ENCODE measurements at places on chromosomes 2 and 18. TPM values are rescaled to one million over a fixed set of nuclear protein-coding genes. Genes with fewer than 3 reads are reported as not detected.

Gene PID1
- total RNA-seq: not detected

Gene ECEL1
- not detected for total RNA-seq

Gene LHCGR
- total RNA-seq: not detected

Gene ANKRD44
- 142 TPM for total RNA-seq

Gene REG3A
- not detected for total RNA-seq

DNA sequence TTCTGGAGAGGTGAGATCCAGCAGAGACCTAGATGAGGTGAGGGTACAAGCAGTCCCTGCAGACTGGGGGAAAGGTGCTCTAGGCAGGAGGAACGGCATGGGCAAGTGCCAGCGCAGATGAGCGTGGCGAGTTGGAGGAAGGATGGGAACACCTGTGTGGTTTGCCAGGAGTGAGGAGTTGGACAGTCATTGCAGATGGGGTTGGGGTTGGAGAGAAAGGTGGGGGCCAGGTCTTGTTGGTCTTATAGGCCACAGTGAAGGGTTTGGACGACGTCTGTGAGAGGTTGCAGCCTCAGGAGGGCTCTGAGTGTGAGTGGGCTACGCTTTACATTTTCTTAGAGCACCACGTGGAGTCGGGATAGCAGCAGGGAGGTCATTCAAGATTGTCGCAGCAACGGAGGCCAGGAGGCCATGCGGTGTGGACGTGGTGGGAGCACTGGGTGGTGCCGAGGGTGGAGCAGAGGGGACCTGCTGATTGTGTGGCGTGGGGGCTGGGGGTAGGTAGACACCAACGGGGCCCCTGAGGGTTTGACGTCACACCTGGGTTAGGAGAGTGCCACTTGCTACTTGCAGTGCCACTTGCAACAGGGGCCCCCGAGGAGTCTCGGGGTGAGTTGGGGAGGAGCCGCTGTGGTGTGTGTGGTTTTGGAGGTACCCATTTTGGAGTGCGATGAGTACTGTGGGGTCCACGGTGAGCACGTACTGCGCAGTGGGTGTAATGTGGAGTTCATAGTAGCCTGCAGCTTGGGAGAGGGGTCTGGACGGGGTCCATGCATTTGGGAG lies 66.2 kb downstream of the LPIN1 start:
- H3K4me3 ChIP-seq: no peak overlapping the region
- H3K27ac ChIP-seq: no peak overlapping the region
- DNase-seq: no peak
- H3K4me1 ChIP-seq: no peaks in the 10 kb centered on the region
- H3K27me3 ChIP-seq: no peaks in the 10 kb centered on the region

DNA sequence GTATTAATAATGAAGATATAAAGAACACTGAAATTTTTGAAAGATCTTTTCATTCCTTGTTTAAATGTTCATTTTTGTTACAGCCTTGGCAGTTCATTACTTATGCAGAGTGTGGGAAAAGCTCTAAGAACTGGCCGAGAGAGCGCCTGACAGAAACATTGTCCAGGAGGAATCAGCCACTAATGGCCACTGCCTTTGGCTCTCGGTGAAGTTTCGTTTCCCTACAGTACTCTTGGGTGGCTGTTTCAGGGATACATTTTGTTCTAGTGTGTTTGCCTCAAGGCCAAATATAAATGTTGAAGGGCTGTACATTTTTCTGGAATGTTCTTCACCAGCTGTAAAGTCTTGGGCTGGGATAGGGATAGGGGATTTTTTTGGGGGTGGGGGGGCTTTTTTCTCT lies 10.7 kb downstream of the SPTBN1 start:
- no peak overlapping the region for H3K27ac ChIP-seq
- no peaks in the 10 kb centered on the region for H3K4me1 ChIP-seq
- H3K36me3 ChIP-seq: no peaks in the 10 kb centered on the region
- no peaks in the 10 kb centered on the region for H3K27me3 ChIP-seq
- DNase-seq: no peak

DNA sequence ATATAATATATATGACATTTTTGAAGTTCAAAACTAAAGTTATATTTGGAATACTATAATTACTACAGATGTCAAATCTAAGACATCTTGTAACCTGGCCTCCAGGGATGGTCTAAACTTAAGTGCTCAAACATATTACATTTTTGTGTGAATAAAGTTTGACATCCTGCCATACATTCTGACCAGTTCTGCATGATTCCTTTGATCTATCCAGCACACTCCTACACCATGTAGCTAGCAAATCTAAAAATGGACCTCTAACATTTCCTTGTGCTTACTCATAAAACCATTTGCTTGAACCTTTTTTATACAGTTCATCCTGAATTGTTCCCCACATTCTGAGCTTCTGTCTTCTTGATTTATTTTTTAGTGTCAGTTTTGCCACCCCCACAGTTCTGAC lies 294.3 kb upstream of the ZNF804A start:
- H3K4me3 ChIP-seq: no peak overlapping the region
- no peaks in the 10 kb centered on the region for H3K36me3 ChIP-seq
- no peak for DNase-seq

DNA sequence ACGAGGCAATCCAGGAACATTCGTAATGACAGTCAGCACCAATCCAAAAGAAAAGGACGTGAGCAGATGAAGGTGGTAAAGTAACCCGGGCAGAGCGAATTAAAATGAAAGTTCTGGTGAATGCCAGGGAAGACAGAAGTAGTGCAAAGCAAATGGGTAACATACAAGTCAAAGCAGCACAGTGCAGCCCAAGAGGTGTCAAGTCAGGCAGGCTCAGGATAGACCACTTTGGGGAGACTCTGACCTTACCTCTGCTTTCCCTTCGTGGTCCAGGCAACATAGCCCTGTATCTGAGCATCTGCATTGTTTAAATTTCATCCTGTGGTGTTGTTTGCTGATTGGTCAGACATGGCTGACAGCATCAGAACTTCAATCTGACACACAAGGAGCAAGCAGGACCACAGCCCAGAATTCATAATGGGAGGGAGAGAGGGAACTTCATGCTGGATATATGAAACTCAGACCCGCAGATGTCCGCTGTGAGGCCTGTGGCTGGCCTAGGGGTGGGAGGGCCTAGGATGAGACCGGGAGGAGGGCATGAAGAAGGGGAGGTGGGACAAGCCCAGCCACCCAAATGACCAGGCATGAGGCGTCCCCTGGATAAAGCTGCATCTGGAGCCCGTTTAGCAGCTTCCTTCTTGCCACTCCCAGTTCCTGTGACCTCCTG lies 285.7 kb downstream of the TCF4 start:
- H3K36me3 ChIP-seq: no peaks in the 10 kb centered on the region
- H3K4me1 ChIP-seq: no peaks in the 10 kb centered on the region
- H3K27me3 ChIP-seq: no peaks in the 10 kb centered on the region
- H3K4me3 ChIP-seq: no peak overlapping the region

- H3K27me3 ChIP-seq: no peaks in the 10 kb centered on the region
- H3K27ac ChIP-seq: no peak overlapping the region
- no peaks in the 10 kb centered on the region for H3K36me3 ChIP-seq
- no peak overlapping the region for H3K4me3 ChIP-seq
Observed at GRCh38 chr18:21389903-21390302, 147.9 kb downstream of the GREB1L start.

DNA sequence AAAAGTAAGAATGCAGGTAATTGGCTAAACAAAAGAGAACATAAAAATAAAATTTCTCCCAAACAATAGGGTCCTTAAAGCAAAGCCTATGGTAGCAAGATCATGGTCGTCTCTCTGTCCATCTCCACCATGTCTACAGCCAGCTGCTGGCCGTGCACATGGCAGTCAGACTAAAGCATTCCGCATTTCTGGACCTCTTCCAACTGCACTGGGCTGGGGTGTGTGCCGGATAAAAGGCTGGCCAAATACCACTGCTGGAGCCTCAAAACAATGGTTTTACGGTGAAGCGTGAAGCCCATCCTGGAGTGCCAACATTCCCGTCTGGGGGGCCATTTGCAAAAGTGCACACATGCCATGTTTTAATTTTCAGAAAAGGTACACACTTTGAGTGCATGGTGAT lies 74.8 kb upstream of the PIEZO2 start:
- H3K4me3 ChIP-seq: no peak overlapping the region
- no peaks in the 10 kb centered on the region for H3K27me3 ChIP-seq
- H3K4me1 ChIP-seq: no peaks in the 10 kb centered on the region
- no peak overlapping the region for H3K27ac ChIP-seq

DNA sequence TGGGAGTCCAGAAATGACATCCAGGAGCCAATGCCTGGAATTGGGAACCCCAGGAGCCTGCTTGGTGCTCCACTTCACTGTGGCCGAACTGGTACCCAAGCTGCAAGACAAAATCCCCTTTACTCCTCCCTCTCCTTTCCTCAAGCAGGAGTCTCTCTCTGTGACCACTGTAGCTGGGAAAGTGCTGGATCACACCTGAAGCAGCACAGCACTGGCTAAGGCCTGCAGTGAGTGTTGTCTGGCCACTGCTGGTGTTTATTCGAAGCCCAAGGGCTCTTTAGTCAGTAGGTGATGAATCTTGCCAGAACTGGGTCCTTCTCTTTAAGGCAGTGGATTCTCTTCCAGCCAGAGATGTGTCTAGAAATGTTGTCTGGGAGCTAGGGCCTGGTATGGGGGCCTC lies 26.4 kb downstream of the STPG4 start:
- no peak for DNase-seq
- no peak overlapping the region for H3K27ac ChIP-seq
- no peaks in the 10 kb centered on the region for H3K27me3 ChIP-seq
- H3K36me3 ChIP-seq: no peaks in the 10 kb centered on the region
- no peak overlapping the region for H3K4me3 ChIP-seq

DNA sequence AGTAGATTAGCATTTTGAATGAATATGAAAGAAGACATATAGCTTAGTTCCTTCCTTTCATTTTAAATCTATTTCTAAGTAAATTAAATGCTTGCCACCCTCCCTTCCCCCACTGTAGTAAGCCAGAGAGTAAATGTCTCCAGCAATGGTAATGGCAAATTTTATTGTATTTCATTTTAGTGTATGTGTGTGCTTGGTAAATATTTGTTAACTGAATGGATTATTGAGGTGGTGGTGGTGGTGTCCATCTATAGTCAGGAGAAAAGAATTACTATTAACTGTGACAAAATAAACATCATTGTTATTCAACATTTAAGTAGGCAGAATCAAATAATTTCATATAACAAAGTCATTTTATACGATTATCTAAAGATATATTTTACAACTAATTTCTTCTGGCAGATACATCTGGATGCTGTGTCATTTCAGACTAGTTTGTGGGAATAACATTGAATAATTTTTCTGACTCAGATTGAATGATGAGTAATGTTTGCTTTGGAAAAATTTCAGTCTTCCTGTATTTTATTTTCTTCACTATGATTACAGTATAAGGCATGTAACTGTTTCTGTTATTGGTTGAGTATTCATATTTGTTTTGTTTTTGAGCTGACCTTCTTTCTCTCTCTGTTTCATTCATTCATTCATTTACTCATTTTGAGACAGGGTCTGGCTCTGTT lies 18.3 kb downstream of the ASXL3 start:
- DNase-seq: no peak
- H3K4me1 ChIP-seq: no peaks in the 10 kb centered on the region
- H3K36me3 ChIP-seq: no peaks in the 10 kb centered on the region
- H3K27ac ChIP-seq: no peak overlapping the region
- no peaks in the 10 kb centered on the region for H3K27me3 ChIP-seq
- no peak overlapping the region for H3K4me3 ChIP-seq

DNA sequence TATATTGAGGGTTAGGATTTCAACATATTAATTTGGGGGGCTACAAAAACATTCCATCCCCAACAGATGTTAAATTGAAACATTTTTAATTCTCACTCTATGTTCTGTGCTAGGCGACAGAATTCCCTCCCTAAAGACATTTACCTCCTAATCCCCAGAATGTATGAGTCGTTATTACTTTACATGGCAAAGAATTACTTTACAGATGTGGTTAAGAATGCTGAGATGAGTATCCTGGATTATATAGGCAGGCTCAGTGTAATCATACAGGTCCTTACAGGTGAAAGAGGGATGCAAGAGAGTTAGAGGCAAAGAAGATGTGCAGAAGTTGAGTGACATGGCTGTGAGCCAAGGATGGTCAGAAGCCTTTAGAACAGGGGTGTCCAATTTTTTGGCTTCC lies 974.1 kb upstream of the ACVR2A start:
- H3K27me3 ChIP-seq: no peaks in the 10 kb centered on the region
- DNase-seq: no peak

DNA sequence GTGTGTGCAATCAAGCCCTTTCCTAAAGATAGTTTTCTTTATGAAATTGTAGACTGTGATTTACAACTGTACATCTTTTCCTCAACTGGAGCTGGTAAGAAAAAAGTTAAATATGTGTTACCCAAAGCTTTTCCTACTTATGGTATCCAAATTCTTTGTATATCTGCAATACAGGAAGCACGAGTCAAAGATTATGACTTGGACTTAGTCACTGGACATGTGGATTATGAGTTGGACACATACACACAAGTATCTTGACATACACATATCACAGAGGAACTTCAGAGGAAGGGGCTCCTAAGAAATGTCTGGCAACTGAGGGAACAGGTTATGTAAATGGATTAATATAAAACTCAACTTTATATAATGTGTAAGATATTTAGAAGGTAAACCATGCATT lies 35.2 kb downstream of the PRELID3A start:
- H3K36me3 ChIP-seq: no peaks in the 10 kb centered on the region
- H3K27ac ChIP-seq: no peak overlapping the region
- H3K4me3 ChIP-seq: no peak overlapping the region
- DNase-seq: no peak
- H3K27me3 ChIP-seq: no peaks in the 10 kb centered on the region

GRCh38 chr2:239358062-239358754 lies 42.6 kb downstream of the HDAC4 start:
- H3K36me3 ChIP-seq: no peaks in the 10 kb centered on the region
- no peak overlapping the region for H3K27ac ChIP-seq
- no peak for DNase-seq
- H3K4me3 ChIP-seq: no peak overlapping the region
- no peaks in the 10 kb centered on the region for H3K27me3 ChIP-seq

DNA sequence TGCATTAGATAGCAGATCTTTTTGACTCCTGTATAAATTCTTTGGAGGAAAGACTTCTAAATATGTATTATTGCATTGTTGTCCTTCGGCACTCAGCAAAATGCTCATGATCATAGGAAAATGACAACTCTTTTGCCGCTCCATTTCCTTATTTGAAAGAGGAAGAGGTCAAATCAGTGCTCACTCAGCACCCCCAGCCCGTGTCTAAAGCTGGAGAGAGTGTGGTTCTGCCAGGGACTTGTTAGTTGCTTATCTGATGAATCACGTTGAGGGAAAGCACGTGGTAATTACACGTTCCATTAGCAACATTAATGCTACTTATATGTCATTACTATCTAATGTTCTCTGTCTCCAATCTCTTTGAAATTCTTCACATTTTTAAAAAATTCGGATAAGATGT lies 46.0 kb upstream of the MBP start:
- DNase-seq: no peak
- H3K27ac ChIP-seq: no peak overlapping the region
- H3K36me3 ChIP-seq: no peaks in the 10 kb centered on the region
- no peaks in the 10 kb centered on the region for H3K4me1 ChIP-seq
- H3K27me3 ChIP-seq: no peaks in the 10 kb centered on the region
